ENCODE measurements at places on chromosomes 1 and 21. TPM values are rescaled to one million over a fixed set of nuclear protein-coding genes. Genes with fewer than 3 reads are reported as not detected.

GRCh38 chr1:216123446-216124191 is 299.6 kb downstream of the USH2A start:
- DNase-seq = no peak
- H3K4me1 ChIP-seq = no peaks in the 10 kb centered on the region
- H3K4me3 ChIP-seq = no peak overlapping the region
- H3K27me3 ChIP-seq = no peaks in the 10 kb centered on the region

GRCh38 chr1:25954282-25954938 is 43.5 kb downstream of the PAFAH2 start:
- H3K36me3 ChIP-seq = peaks cover 6% of the 10 kb centered on the region
- H3K27ac ChIP-seq = no peak overlapping the region
- no peak overlapping the region for H3K4me3 ChIP-seq
- H3K27me3 ChIP-seq = no peaks in the 10 kb centered on the region
- no peak for DNase-seq

- H3K4me1 ChIP-seq = no peaks in the 10 kb centered on the region
- no peak overlapping the region for H3K27ac ChIP-seq
- no peak overlapping the region for H3K4me3 ChIP-seq
- no peaks in the 10 kb centered on the region for H3K36me3 ChIP-seq
These were observed 80.2 kb downstream of the MAST2 start for GRCh38 chr1:45883658-45884057.

DNA sequence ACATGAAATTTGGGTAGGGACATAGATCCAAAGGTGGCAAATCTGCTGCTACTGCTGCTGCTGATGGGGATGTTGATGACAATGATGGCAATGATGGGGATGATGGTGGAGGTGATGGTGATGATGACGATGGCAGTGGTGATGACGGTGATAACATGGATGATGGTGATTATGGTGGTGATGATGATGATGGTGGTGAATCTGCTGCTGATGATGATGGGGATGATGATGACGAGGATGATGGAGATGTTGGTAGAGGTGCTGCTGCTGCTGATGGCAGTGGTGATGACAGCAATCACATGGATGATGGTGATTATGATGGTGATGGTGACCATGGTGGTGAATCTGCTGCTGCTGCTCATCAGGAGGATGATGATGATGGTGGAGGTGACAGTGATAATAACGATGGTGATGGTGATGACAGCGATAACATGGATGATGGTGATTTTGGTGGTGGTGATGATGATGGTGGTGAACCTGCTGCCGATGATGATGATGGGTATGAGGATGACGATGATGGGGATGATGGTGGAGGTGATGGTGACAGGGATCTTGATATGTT is 341.0 kb upstream of the VAMP3 start:
- H3K36me3 ChIP-seq = no peaks in the 10 kb centered on the region
- H3K27ac ChIP-seq = no peak overlapping the region
- no peaks in the 10 kb centered on the region for H3K27me3 ChIP-seq
- H3K4me3 ChIP-seq = no peak overlapping the region
- DNase-seq = no peak
- H3K4me1 ChIP-seq = no peaks in the 10 kb centered on the region

- no peak for DNase-seq
- no peak overlapping the region for H3K4me3 ChIP-seq
- H3K36me3 ChIP-seq = no peaks in the 10 kb centered on the region
- H3K4me1 ChIP-seq = peaks cover 18% of the 10 kb centered on the region
- H3K27ac ChIP-seq = no peak overlapping the region
- no peaks in the 10 kb centered on the region for H3K27me3 ChIP-seq
These were observed 17.4 kb upstream of the IL19 start for GRCh38 chr1:206753141-206753540.

- H3K27me3 ChIP-seq = no peaks in the 10 kb centered on the region
- H3K36me3 ChIP-seq = no peaks in the 10 kb centered on the region
- DNase-seq = peak; percentile 91
These were observed 20.5 kb downstream of the HIVEP3 start for GRCh38 chr1:41898191-41898713.

FCAMR gene
- total RNA-seq = not detected

L1TD1 gene
- total RNA-seq = not detected

- H3K4me3 ChIP-seq = no peak overlapping the region
- H3K27ac ChIP-seq = no peak overlapping the region
- no peaks in the 10 kb centered on the region for H3K36me3 ChIP-seq
- no peaks in the 10 kb centered on the region for H3K27me3 ChIP-seq
These were observed 53.9 kb downstream of the COQ8A start for GRCh38 chr1:226993814-226994585.

DNA sequence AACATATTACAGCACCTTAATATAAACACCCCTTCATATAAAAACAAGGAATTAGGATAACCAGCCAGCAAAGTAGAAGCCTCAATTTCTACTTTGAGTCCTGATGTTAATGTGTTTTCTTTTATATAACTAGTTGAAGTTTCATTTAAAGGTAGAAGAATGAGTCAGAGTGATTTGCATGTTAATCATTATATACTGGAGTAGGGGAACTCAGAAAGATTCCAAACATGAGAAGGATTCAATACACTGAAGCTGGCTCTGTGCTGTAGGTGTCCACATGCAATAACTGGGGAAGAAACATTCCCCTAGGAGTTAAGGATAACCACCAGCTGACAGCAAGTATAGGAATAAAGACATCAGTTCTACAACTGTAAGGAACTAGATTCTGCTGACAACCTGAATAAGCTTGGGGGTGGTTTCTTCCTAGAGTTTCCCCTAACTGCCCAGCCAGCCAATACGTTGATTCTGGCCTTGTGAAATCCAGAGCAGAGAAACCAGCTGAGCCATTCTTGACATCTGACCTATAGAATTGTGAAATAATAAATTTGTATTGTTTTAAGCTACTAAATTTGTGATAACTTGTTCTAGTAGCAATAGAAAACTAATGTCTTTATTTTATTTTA is 33.4 kb upstream of the RNPC3 start:
- H3K4me1 ChIP-seq = no peaks in the 10 kb centered on the region
- no peaks in the 10 kb centered on the region for H3K36me3 ChIP-seq
- DNase-seq = no peak
- no peak overlapping the region for H3K27ac ChIP-seq
- H3K4me3 ChIP-seq = no peak overlapping the region

ATP1A4 gene
- total RNA-seq = 0.71 TPM

REN gene
- total RNA-seq = not detected

CCNL2 gene
- total RNA-seq = 238 TPM

- H3K27ac ChIP-seq = no peak overlapping the region
- H3K36me3 ChIP-seq = no peaks in the 10 kb centered on the region
- DNase-seq = no peak
These were observed 269.8 kb downstream of the S1PR1 start for GRCh38 chr1:101506541-101507164.

DNA sequence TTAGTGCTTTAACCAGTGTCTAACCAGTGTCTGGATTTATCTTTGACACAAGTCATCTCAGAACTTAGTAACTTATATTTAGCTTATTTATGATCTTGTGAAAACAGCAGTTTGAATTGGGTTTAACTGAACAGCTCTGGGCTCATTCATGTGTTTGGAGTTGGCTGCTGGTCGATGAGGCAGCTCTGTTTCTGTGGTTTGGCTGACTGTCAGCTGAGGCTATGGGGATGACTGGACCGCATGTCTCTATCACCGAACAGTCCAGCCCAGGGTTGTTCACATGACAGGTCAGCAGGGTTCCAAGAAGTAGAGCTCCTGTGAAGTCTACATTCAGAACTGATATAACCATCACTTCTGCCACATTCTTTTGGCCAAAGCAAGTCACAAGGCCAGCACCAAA is 29.1 kb upstream of the C21orf91 start:
- H3K27me3 ChIP-seq = no peaks in the 10 kb centered on the region
- no peaks in the 10 kb centered on the region for H3K36me3 ChIP-seq
- no peak overlapping the region for H3K27ac ChIP-seq
- no peak for DNase-seq
- H3K4me1 ChIP-seq = no peaks in the 10 kb centered on the region

ZNF593OS gene
- total RNA-seq = not detected

NCAM2 gene
- total RNA-seq = not detected

DNA sequence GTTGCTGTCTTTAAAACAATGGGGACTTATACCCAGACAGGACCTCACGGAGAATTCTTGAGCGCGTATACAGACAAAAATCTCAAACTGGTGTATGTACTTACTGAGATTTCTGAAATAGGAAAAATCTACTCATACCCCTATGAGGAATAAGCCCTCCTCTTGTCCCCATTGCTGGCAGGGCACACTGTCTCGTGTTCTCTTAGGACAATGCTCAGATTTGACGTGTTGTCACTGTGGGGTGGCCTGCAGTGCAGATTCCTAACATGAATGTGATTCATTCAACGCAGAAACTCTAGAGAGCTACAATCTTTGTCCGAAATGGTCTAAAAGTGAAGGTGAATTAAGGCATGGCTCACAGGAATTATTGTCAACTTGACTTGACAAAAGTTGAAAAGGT is 31.1 kb upstream of the PDE9A start:
- H3K4me3 ChIP-seq = no peak overlapping the region
- no peak for DNase-seq
- H3K36me3 ChIP-seq = no peaks in the 10 kb centered on the region
- H3K27ac ChIP-seq = no peak overlapping the region
- H3K27me3 ChIP-seq = no peaks in the 10 kb centered on the region

DNA sequence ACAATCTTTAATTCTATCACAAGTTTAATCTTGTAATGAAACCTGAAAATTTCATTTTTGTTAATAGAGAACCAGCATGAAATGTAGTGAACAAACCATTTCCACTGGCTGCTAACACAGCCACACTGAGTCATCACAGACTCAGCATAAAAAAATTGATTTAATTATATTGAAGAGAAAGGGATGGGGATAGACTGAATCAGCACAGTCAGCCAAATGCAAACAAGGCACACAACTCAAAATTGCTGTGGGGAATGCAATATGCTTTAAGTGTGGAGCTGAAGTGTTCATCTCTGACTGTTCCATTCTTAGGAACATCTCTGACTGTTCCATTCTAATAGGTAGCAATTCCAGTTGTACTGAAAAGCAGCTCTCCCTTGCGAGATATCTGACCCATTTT is 299.8 kb downstream of the MRPL39 start:
- H3K4me3 ChIP-seq = no peak overlapping the region
- no peaks in the 10 kb centered on the region for H3K4me1 ChIP-seq
- DNase-seq = no peak
- no peaks in the 10 kb centered on the region for H3K27me3 ChIP-seq
- H3K27ac ChIP-seq = no peak overlapping the region

NBPF6 gene
- total RNA-seq = not detected

GRCh38 chr21:27480841-27481261 is 514.0 kb upstream of the ADAMTS5 start:
- H3K27ac ChIP-seq = no peak overlapping the region
- no peak overlapping the region for H3K4me3 ChIP-seq
- no peaks in the 10 kb centered on the region for H3K4me1 ChIP-seq
- H3K27me3 ChIP-seq = no peaks in the 10 kb centered on the region
- H3K36me3 ChIP-seq = no peaks in the 10 kb centered on the region

DNA sequence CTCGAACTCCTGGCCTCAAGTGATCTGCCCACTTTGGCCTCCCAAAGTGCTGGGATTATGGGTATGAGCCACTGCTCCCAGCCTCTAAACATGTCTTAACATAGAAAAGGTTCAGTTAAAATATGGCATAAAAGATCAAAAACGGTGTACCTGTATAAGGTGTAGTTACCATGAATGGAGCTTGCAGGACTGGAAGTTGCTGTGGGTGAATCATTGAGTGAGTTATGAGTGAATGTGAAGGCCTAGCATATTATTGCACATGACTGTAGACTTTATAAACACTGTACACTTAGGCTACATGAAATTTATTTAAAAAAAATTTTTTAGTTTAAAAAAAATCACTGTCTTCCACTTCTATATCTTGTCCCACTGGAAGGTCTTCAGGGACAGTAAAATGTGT is 15.7 kb downstream of the ABCD3 start:
- no peak for DNase-seq
- H3K27ac ChIP-seq = no peak overlapping the region
- no peak overlapping the region for H3K4me3 ChIP-seq
- no peaks in the 10 kb centered on the region for H3K27me3 ChIP-seq

DNA sequence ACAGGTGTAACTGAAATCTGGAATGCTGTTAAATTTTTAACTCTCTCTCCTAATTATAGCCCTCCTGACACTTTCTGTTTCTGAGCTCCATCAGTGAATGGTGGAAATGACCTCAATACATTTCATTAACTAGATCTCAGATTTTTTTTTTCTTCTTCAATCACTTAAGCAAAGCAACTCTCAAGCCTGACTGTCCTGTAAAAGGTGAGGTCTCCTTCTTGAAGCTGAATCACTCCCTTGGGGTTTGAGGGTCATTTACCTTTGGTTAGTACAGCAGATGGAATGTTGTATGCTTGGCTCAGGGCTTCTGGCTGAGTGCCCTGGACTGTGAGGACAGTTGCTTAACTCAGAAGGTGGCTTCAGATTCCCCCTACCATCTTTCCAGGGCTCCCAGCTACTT is 518.7 kb downstream of the PTPRC start:
- no peak overlapping the region for H3K27ac ChIP-seq
- H3K36me3 ChIP-seq = no peaks in the 10 kb centered on the region
- no peaks in the 10 kb centered on the region for H3K4me1 ChIP-seq
- no peak for DNase-seq

GRCh38 chr1:3515272-3515671 is 60.8 kb downstream of the ARHGEF16 start:
- H3K4me1 ChIP-seq = no peaks in the 10 kb centered on the region
- no peaks in the 10 kb centered on the region for H3K27me3 ChIP-seq
- no peaks in the 10 kb centered on the region for H3K36me3 ChIP-seq
- H3K4me3 ChIP-seq = no peak overlapping the region
- no peak for DNase-seq

DNA sequence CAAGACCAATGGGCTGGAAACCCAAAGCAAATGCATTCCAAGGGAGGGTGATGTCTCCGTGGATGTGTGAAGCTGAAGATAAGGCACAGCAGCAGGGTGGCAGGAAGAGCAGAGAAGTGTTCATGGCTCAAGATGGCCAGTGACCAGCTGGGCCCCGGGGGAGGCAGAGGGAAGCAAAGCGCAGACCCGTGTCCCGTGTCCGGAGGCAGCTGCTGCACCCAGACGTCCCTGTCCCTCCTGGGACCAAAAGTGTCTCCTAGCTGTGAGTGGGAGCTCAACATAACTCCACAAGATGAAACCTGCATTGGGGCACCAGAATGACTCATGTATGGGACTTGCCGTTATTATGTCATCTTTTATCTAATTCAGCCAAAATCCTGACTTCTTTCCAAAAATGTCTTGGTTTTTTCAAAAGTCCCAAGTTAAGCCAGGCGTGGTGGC is 118.2 kb downstream of the RIPK4 start:
- H3K4me1 ChIP-seq = no peaks in the 10 kb centered on the region
- H3K27me3 ChIP-seq = no peaks in the 10 kb centered on the region
- no peaks in the 10 kb centered on the region for H3K36me3 ChIP-seq

GRCh38 chr1:24694380-24694843 is 50.8 kb upstream of the CLIC4 start:
- no peak overlapping the region for H3K27ac ChIP-seq
- no peaks in the 10 kb centered on the region for H3K27me3 ChIP-seq
- DNase-seq = no peak
- H3K4me1 ChIP-seq = no peaks in the 10 kb centered on the region
- H3K4me3 ChIP-seq = no peak overlapping the region

GRCh38 chr1:44616991-44617702 is 57.1 kb downstream of the TMEM53 start:
- no peak overlapping the region for H3K27ac ChIP-seq
- no peaks in the 10 kb centered on the region for H3K36me3 ChIP-seq
- no peak for DNase-seq
- H3K4me1 ChIP-seq = no peaks in the 10 kb centered on the region
- no peak overlapping the region for H3K4me3 ChIP-seq
- no peaks in the 10 kb centered on the region for H3K27me3 ChIP-seq

JAM2 gene
- total RNA-seq = 0.17 TPM
